Mucosa of gallbladder (tissue), 1 donor: ENCODE measurements at places on chromosomes 13 and 19. TPM values are rescaled to one million over a fixed set of nuclear protein-coding genes. Genes with fewer than 3 reads are reported as not detected.
A peak's percentile ranks its signal among the peaks of the same experiment; 100 is the strongest.

GRCh38 chr19:44746616-44746945, 1.9 kb upstream of the BCL3 start:
- DNase-seq, result no peak

DNA sequence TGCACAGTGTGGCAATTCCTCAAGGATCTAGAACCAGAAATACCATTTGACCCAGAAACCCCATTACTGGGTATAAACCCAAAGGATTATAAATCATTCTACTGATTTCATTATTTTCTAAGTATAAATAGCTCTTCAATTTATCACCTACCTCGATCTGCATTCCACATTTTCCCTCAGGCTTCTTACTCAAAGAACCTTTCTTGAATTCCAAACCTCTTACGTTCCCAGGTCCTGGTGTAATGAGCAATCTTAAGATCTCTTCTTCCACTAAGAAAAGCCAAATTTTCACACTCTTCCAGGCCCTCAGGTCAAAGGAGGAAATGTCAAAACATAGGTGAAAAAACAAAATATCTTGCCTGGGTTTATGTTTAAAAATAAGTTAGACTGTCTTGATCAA, 237.3 kb upstream of the GPC6 start:
- no peak for DNase-seq

DNA sequence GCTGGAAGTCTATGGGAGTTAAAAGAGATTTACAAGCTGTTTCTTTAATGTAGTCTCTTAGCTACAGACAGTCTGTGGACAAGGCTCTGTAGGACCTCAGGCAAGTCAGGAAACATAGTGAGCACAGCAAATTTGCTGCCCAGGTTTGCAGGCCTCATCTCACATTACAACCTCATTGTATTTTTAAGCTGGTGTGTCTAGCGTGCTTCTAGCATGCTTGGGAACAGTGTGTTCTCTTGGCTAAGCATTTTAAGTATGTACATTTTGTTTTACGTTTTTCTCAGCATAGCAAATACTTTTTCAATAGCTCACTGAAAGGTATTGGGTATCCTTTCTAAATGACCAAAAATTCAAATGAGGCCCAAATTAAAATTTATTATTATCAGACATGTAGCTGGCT, 113.2 kb downstream of the STARD13 start:
- DNase-seq, result no peak

- DNase-seq, result peak; percentile 87
These were observed 26.9 kb downstream of the SIPA1L3 start for GRCh38 chr19:37933937-37934358.

Gene NLRP9
- not detected for total RNA-seq

DNA sequence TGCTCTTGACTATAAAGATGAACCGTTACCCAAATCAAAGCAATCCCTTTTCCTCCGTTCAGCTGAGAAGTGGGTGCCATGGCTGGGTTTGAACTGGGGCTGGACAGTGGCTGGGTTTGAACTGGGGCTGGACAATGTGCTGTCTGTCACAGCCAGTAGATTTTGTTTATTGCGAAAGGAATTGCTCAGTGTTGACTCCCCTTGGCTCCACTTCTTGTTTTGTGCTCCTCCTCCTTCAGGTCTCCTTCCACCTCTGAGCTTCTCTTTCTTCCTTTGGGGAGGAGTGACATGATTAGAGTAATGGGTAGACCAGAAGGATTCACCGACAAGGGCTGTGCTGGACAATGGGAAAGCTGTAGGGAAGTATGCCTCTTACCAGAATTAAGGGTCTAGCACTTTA, 19.4 kb upstream of the MBNL2 start:
- DNase-seq, result no peak

GRCh38 chr13:64506246-64506645, 2723.9 kb downstream of the PCDH9 start:
- no peak for DNase-seq

DNA sequence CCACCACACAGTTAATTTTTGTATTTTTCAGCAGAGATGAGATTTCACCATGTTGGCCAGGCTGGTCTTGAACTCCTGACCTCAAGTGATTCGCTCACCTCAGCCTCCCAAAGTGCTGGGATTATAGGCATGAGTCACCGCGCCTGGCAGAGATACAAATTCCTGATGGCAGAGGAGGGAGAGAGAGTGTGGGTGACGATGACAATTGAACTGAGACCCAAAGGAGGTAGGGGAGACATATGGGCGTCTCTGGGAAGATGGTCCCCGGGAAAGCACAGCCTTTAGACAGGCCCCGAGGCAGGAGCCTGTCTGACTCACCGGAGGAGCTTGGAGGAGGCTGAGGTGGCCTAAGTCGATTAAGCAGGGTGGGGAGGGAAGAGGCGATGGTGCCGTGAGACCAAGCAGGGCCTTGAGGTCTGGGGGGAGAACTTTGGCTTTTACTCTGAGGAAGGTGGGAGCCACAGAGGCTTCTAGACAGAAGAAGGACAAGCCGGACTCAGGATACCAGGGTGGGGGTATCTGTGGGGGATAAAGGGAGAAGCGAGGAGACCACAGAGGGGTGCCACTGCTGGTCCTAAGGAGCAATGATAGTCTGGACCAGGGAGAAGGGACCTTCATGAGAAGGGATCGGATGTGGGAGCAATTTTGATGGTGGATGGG, 38.2 kb downstream of the ARRDC2 start:
- peak; percentile 49 for DNase-seq

Gene MISP3
- 21.6 TPM for total RNA-seq

Gene KCNRG
- total RNA-seq, result 0.26 TPM

Gene PDE4C
- 2.1 TPM for total RNA-seq

GRCh38 chr13:62551588-62551987, 1135.9 kb upstream of the PCDH20 start:
- DNase-seq, result no peak

- no peak for DNase-seq
These were observed 1.5 kb upstream of the MED25 start for GRCh38 chr19:49816590-49816989.

DNA sequence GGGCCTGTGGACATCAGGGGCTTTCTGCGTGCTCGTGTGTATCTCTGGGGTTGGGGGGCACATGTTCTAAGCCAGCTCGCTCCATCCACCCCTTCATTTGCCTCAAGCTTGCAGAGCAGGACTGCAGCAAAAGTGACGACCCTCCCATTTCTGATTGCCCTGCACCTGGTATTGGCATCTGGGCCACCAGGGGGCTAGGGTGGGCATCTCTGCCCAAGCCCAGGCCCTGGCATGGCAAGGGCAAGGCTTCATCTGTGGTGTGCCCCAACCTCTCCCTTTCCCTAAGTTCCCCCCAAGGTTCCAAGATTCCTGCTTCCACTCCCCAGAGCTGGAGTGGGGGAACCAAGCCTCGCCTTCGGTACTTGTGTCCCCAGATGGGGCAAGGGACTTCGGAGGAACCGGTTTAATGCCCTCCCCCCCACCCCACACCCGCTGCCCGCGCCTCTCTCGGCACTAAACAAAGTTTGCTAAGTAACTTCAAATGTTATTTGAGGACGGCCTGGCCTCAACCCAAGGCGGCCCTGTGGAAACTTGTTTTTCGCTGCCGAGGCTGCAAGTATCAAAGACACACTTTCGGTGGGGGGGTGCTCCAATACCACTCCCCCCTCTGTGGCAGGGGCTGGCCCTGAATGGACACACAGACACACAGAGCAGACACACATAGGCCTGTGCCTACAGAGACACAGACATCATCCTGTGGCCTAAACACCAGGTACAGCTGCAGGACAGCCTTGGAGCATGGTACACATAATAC, 12.2 kb downstream of the NFIX start:
- no peak for DNase-seq

Gene FREM2
- total RNA-seq, result 16.0 TPM

Gene IGFL2
- total RNA-seq, result not detected

Gene RFPL4A
- total RNA-seq, result 1.1 TPM

Gene PCDH20
- total RNA-seq, result 0.63 TPM

GRCh38 chr19:14054721-14055120, 7.2 kb downstream of the PALM3 start:
- no peak for DNase-seq

Gene DCT
- total RNA-seq, result 0.55 TPM

DNA sequence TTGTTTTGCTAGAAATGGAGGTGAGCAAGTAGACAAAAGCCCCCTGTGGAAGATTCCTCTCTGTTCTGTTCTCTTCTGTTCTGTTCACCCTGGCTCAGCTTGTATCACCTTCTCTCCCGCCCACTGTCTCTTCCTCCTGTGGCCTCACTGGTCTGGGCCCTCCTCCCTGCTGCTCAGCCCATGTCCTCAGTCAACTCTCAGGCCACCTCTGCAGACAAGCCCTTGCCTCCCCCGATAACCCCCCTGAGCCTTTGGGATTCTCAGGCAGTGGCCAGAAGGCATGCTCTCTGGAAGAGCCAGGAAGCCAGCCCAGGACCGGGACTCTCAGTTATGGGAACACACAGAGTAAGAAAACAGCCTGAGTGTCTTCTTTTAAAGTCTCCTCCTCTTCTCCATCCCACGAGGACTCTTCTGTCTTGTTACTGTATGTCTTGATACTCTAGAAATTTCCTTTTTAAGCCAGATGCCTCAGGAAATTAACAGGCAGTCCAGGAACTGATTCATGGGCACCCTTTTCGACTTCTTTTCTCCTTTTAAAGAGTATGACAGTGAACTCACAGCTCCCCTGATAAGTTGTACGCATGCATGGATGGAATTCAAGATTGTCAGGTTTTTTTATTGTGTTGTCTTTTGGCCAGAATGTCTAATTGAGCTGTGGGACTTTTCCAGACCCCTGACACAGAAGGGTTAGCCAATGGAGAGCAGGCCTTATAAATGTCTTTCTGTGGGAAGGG, 33.7 kb downstream of the SHISA2 start:
- DNase-seq, result no peak

- no peak for DNase-seq
These were observed 7.0 kb downstream of the CAB39L start for GRCh38 chr13:49436890-49437289.

DNA sequence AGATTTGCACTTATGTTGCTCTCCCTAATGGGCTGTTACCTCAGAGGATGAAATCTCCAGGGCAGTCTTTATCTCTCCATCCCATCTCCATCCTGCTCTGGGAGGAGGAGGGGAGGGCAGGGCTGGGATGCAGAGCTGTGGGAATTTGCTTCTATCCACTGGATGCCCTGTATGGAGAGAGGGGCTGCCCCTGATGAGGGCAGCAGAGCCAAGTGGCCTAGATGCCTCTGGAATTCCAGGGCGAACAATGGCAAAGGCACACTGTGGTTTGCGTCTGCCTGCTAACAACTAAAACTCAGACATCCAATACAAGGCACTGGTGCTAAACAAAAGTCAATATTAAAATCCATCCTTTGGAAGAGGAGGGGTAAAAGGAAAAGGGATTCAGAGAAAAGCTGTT, 165.1 kb downstream of the COG6 start:
- DNase-seq, result no peak

DNA sequence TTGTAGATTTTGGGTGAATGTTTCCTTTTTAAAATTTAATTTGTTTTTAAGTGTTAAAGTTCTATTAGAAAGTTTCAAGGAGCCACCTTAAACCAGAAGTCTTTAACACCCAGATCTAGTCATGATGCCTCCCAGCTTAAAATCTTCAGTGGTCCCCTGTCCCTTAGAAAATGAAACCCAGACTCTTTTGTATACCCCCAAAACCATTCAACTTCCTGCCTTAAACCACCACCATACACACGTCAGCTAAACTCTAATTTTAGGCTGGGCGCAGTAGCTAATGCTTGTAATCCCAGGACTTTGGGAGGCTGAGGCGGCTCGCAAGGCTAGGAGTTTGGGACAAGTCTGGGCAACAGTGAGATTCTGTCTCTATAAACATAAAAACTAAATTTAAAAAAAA, 37.9 kb downstream of the N4BP2L1 start:
- no peak for DNase-seq

- peak; percentile 9 for DNase-seq
These were observed 23.2 kb downstream of the EGLN2 start for GRCh38 chr19:40822161-40822560.

Gene NPHS1
- total RNA-seq, result 0.06 TPM

GRCh38 chr13:40534456-40534855, 132.0 kb downstream of the FOXO1 start:
- no peak for DNase-seq

Gene PSG2
- total RNA-seq, result not detected

Gene KLHL1
- not detected for total RNA-seq

Gene FCAR
- not detected for total RNA-seq

DNA sequence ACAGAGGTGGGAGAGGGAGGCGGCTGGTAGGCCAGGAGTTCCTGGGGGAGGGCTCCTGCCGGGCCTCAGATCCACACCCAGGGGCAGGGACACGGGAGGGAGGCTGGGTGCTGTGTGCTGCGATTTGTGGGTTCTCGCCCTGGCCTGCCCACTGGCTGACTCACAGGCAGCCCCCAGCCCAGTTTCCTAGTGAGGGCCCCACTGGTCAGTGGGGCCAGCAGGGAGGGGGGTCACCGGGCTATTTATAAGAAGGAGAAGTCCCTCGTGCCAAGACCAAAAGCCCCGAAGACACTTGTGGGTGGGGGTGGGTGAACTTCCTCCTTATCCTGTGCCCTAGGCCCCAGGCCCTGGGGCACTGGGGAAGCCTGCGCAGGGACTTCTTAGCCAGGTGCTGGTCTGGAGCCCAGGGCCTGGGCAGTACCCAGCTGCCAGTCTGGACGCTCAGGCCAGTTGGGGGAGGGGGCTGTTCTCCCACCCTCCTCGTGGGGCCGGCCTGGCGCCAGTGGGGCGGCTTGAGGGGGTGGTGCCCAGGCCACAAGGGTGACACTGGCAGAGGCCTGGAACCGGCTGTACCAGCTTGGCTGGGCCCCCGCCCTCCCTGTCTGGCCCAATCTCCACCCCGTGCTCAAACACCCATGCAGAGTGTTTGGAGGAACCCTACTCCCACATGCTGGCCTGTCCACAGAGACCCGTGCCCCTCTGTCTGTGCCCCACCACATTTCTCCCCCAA, 5.0 kb upstream of the JUNB start:
- peak; percentile 58 for DNase-seq

DNA sequence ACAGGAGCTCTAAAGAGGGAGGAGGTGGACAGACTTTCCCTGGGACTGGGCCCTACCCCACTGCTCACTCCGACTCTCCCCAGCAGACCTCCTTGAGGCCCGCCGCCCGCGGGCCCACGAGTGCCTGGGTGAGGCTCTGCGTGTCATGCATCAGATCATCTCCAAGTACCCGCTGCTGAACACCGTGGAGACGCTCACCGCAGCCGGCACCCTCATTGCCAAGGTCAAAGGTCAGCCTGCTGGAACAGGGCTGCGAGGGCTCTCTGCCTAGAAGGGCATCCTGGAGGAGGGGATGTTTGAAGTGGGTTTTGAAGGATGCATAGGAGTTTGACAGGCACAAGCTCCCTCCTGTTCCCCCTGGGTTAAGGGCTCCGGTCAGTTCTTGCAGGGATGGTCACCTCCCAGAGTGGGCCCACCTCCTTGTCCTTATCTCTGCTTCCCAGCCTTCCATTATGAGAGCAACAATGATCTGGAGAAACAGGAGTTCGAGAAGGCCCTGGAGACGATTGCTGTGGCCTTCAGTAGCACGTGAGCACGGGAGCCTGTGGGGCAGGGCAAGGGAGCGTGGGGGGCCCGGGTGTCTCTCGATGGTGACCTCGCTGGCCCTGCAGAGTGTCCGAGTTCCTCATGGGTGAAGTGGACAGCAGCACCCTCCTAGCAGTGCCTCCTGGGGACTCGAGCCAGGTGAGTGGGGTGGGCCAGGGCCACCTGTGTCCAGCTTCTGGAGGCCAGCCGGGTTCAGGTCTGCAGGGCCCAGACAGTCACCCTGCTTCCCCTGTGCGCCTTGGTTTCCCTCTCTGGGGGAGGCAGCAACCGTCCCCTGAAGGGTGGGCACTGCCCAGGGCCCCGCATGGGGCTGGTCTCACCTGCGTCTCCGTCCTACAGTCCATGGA, 6.3 kb downstream of the ARHGAP45 start:
- no peak for DNase-seq

Gene PRSS57
- total RNA-seq, result not detected
